ENCODE measurements at places on chromosomes 5 and 9.

DNA sequence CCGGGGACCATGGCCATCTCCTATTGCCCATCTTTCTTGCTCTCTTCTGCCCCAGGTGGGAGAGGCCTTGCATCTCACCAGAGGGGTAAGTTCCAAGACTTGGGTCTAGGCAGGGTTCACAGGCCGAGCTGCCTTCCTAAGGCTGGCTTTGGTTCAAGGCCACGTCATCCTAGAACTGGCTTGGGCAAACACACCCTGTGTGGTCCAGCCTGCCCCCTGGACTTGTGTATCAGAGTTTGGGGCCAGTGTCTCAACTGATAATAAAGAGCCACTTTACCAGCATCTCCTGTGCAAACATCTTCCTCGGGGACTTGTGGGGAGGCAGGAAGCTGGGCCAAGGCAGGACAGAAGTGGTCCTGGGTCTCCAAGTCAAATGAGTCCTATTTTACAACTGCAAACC lies 17.8 kb downstream of the BOD1 start:
- H3K4me1 ChIP-seq: peaks cover 8% of the 10 kb centered on the region
- no peak overlapping the region for H3K4me3 ChIP-seq
- no peaks in the 10 kb centered on the region for H3K27me3 ChIP-seq
- no peak overlapping the region for H3K27ac ChIP-seq
- no peak for DNase-seq

- H3K27me3 ChIP-seq: no peaks in the 10 kb centered on the region
- H3K4me1 ChIP-seq: no peaks in the 10 kb centered on the region
- H3K36me3 ChIP-seq: no peaks in the 10 kb centered on the region
- no peak overlapping the region for H3K4me3 ChIP-seq
- no peak for DNase-seq
Measured at GRCh38 chr5:11037080-11037479, 276.0 kb upstream of the DAP start.

GRCh38 chr9:98482226-98482625 lies 226.5 kb downstream of the GABBR2 start:
- H3K4me3 ChIP-seq: no peak overlapping the region
- H3K27ac ChIP-seq: no peak overlapping the region
- no peaks in the 10 kb centered on the region for H3K36me3 ChIP-seq
- no peak for DNase-seq

DNA sequence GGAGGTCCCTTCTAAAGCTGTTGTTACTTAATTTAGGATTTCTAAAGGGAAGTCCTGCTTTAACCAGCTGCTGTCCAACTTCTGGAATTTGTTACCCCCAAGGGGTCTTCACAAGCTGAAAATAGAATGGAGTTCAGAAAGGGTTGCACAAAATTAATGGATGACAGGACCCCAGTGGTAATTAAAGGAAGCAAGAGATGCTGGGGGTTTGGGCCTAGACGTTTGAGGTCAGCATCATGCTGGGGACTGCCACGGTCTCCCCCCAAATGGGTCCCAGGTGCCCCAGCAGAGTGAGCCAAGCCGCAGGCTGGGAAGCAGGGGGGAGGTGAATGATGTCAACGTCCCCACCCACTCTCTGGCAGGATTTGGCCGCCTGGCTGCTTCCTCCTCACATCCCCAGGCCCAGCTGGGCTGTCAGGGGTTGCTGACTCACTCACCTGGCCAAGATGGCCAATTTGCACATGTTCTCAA lies 97.5 kb upstream of the ARAP3 start:
- H3K4me3 ChIP-seq: no peak overlapping the region
- H3K4me1 ChIP-seq: peaks cover 31% of the 10 kb centered on the region
- no peaks in the 10 kb centered on the region for H3K36me3 ChIP-seq
- H3K27me3 ChIP-seq: no peaks in the 10 kb centered on the region
- no peak overlapping the region for H3K27ac ChIP-seq

DNA sequence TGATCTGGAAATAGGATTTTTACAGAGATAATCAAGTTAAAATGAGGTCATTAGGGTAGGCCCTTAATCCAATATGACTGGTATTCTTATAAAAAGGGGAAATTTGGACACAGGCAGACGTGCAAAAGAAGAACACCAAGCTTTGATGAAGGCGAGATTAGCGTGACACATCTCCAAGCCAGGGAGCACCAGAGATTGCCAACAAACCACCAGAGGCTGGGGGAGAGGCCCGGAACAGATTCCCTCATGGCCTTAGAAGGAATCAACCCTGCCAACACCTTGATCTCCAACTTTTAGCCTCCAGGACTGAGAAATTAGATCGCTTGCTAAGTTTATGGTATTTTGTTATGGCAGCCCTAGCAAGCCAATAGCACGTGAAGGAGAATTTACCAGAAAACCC lies 10.8 kb upstream of the ARSI start:
- no peak overlapping the region for H3K27ac ChIP-seq
- H3K4me3 ChIP-seq: no peak overlapping the region

GRCh38 chr9:2132484-2133082 lies 117.4 kb downstream of the SMARCA2 start:
- H3K4me3 ChIP-seq: no peak overlapping the region
- no peaks in the 10 kb centered on the region for H3K27me3 ChIP-seq
- no peak overlapping the region for H3K27ac ChIP-seq
- peak; percentile 76 for DNase-seq

DNA sequence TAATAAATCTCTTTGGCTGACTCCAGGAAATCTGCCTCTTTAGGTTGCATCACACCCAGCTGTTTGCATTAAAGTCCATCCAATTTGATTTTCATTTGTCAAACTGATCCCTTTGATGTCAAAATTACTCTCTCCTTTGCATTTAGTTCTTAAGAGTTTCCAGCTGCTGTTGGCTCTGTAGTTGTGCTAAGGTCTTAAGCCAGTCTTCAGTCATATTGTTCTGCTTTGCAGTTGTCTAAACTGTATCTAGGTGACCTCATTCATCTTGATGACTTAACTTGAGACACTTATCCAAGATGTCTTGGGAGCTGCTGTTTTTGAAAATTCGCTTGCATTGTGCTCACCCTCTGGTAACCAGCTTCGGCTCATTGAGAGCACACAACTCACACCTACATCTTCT lies 386.9 kb upstream of the TLE4 start:
- no peaks in the 10 kb centered on the region for H3K36me3 ChIP-seq
- no peak overlapping the region for H3K4me3 ChIP-seq
- H3K27me3 ChIP-seq: no peaks in the 10 kb centered on the region
- no peak overlapping the region for H3K27ac ChIP-seq
- no peaks in the 10 kb centered on the region for H3K4me1 ChIP-seq

- H3K4me1 ChIP-seq: no peaks in the 10 kb centered on the region
- DNase-seq: no peak
- no peak overlapping the region for H3K4me3 ChIP-seq
- H3K36me3 ChIP-seq: 0 out of 2 replicates have a peak, but pooled peaks cover 5% of the 10 kb centered on the region
- no peaks in the 10 kb centered on the region for H3K27me3 ChIP-seq
Measured at GRCh38 chr5:40021007-40021406, 596.2 kb upstream of the DAB2 start.

DNA sequence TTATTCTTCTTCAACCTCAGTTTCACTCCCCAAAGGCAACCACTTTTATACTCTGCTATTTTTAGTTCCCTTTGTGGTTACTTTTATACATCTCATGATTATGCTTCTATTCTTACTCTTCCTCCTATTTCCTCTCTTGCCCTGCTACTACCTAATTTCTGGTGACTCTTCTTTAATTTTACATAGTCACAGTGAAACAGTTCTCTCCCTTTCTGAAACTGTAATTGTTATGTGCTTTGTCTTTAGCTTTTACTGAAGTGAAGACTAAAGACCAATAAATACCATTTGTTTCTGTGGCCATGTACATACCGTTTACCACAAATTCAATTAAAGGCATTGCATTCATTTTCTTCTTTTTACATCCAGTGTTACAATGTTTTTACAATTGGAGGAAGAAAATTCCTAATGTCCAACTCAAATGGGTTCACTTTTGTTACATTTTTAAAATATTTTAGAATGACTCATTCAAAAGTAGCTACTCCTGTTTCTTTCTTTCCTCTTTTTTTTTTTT lies 410.6 kb downstream of the PSAT1 start:
- no peaks in the 10 kb centered on the region for H3K36me3 ChIP-seq
- H3K4me1 ChIP-seq: peaks cover 3% of the 10 kb centered on the region
- no peak overlapping the region for H3K4me3 ChIP-seq
- no peaks in the 10 kb centered on the region for H3K27me3 ChIP-seq
- DNase-seq: no peak
- no peak overlapping the region for H3K27ac ChIP-seq

DNA sequence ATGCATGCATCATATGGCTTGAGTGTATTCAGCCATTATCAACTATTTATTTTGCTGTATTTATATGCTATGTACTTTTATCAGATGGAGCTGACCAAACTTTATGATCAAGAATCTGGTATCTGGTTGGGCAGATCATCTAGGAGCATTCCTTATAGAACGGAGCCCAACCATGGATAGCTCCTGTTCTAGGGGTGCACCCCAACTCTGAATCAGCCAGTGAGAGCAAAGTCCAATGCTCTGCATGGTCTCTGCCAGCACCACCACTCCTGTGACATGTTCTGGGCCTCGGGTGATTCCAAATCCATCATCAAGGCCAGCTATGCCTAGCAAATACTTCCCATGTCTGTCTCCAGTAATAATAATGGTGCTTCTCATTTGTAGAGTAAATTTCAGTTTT lies 517.5 kb downstream of the AGTPBP1 start:
- no peaks in the 10 kb centered on the region for H3K36me3 ChIP-seq
- H3K27ac ChIP-seq: no peak overlapping the region
- H3K4me3 ChIP-seq: no peak overlapping the region
- H3K4me1 ChIP-seq: no peaks in the 10 kb centered on the region
- DNase-seq: no peak
- H3K27me3 ChIP-seq: no peaks in the 10 kb centered on the region

DNA sequence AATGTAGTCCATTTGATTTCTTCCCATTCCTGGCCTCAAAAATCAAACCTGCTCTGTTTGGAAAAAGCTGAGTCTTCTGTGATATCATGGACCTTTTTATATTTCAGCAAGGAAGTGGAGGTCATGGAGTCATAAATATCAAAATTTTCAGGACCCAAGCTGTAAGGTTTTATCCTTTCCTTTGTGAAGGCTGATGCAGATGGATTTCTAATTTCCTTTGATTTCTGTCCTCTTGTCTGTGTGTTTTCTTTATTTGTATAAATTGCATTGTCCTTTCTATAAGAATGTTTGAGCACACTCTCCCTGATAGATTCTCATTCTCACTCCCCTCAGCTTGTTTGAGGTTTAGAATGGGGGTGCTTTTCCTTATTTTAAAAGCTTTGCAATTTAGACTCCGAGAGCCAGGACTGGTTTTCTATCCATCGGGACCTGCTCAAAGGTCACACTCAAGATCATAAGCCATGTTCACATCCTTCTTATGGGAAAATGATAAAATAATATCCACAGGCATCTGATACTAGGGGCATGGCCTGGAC lies 127.4 kb upstream of the TMEM161B start:
- no peak for DNase-seq
- no peak overlapping the region for H3K4me3 ChIP-seq
- peaks cover 96% of the 10 kb centered on the region for H3K4me1 ChIP-seq
- H3K36me3 ChIP-seq: no peaks in the 10 kb centered on the region

- no peaks in the 10 kb centered on the region for H3K27me3 ChIP-seq
- H3K27ac ChIP-seq: no peak overlapping the region
- H3K4me1 ChIP-seq: peaks cover 11% of the 10 kb centered on the region
- no peak for DNase-seq
- H3K36me3 ChIP-seq: no peaks in the 10 kb centered on the region
- no peak overlapping the region for H3K4me3 ChIP-seq
Measured at GRCh38 chr9:79213417-79214125, 358.2 kb upstream of the TLE4 start.

DNA sequence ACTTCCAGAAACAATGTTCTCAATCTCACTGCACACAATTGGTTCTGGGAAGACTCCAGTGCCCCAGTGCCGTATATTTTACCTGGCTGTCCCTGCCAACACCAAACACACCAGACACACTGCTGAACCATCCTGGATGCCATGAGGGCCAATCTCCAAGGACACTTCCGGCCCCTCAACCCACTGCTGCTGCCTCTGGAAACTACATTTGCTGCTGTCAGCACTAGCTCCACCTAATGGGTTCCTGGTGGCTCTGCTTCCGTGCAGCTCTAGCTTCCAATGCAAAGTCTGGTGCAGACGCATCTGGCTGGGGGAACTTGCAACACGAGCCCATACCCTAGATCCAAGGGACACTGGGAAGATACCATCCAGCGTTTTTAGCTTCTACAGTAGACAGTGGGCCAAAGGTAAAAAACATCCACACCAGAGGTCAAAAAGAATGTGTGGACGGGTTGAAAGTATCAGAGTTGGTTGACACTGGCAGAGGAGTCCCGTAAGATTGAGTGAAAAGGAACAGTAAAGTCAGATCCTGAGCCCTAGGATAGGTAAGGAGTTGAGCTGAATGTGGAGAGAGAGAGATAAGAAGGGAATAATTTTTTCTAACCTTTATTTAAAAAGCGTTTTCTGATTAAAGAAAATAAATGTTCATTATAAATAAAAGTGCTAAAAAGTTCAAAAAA lies 99.7 kb upstream of the KIF2A start:
- no peak overlapping the region for H3K4me3 ChIP-seq
- no peaks in the 10 kb centered on the region for H3K27me3 ChIP-seq
- no peaks in the 10 kb centered on the region for H3K36me3 ChIP-seq
- H3K27ac ChIP-seq: no peak overlapping the region

All from GM23338 (cell line).